ENCODE measurements at places on chromosomes 6 and 20.

DNA sequence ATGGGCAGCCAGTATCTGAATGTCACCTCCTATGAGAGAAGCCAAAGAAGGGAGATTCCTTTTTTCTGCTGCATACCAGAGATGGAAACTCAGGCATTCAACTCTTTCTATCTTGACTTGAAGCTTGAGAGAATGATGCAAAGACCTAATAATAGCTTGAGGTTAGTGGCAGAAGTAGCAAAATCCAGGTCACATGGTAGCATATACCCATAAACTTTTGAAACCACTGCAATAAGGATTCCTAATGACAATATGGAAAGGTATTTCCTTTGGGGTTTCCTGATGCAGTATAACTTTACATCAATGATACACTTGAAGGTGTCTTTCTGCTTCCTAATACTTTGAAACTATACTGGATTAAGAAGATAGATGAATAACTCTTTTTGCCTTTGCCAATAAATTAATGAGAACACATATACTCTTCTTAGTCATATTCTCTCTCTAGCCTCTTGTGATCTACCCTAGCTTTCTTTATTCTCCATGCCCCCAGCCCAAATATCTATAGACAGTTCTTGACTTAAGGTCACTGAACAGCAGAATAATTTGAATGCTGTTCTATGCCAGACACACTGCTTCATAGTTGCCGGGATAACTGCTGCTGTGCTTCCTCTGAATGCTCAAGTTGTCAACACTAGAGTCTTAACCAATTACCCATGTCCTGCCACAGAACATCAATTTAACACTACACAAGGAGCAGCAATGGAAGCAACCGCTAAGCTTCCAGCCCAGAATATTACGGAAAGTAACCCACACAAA lies 155.5 kb upstream of the SIM1 start:
- DNase-seq = no peak

GRCh38 chr6:68638230-68638900 lies 3.3 kb downstream of the ADGRB3 start:
- no peak for DNase-seq

DNA sequence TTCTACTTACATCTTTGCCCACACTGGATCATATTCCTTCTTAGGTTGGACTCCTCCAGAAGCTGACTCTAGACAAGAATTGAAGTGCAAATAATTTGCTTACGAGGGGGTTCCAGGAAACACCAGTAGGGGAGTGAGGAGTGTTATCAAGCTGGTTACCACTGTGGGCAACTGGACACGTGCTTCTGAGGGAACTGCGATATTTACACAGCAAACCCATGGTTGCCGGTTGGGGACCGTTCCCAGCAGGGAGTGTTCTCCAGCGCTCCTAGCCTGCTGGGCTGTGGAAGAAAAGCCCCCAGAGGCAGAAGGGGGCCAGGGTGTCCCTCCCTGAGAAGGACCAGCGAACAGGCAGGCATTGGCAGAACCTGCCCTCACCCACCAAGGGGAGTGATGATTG lies 21.7 kb downstream of the MDFI start:
- no peak for DNase-seq

GRCh38 chr6:76441875-76442274 lies 369.4 kb upstream of the IMPG1 start:
- DNase-seq = no peak

DNA sequence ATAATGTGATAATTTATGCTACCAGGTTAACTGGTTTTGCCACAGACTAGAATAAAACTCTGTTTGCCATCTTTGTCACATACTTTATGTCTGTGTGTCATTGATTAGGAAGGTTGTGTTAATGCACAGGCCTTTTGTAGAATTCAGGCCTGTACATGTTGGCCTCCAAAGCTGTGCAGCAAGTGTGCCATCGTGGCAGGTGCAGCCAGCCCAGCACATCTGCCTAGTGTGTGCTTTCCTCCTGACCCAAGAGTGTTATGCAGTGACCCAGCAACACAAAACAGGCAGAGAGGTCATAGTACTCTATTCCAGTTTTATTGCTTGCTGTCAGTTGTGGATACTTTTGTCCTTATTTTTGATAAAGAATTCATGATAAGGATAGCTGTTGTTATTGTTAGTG lies 3.7 kb downstream of the MAP3K4 start:
- no peak for DNase-seq
